Common myeloid progenitor, CD34-positive (primary cell): ENCODE measurements at places on chromosomes 16 and 17.

- DNase-seq = peak; percentile 93
Measured at GRCh38 chr16:11629071-11630030, 38.9 kb upstream of the SNN start.

DNA sequence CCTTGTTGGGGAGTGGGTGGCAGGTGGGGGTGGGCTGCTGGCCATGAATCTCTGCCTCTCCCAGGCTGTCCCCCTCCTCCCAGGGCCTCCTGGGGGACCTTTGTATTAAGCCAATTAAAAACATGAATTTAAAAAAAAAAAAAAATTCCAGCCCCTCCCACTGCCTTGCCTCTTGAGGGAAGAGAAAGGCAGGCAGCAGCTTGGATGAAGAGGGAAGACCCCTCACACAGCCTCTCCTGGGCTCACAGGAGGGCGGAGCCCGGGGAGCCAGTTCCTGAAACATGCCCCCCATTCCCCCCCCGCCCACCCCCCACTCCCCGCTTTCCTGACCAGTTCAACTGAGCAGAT is 1.8 kb upstream of the TCAP start:
- DNase-seq = no peak

DNA sequence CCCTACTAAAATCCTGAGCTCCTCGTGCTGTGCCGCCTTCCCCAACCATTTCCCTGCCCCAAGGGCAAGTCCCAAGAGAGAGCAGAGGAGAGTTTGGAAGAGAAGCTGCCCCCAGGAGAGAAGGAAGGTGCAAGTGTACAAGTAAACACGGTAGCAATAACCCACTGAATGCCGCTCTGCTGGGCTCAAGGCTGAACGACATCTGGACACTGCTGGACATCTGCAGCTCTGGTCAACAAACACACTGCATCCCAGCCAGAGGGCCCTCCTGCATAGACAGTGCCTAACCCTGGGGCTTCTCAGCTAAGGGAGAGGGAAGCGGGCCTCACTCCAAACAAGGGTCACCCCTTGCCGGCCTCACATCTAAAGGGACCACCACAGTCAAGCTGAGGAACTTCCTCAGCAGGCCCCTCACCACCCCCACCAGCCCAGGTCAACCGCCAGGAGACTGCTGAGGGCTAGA is 12.7 kb downstream of the JUP start:
- no peak for DNase-seq

DNA sequence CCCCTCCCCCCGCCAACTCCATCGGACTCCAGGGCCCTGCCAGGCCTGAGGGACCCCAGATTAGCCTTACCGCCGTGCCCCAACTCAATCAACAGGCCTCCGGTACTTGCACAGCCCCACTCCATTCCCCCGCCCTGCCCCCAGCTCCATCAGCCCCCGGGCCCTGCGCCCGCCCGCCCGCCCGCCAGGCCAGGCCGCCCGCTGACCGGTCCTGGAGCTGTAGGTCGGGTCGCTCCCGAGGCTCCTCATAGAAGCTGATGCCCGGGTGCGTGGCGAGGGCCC is 308 bp downstream of the GTF3C1 start:
- DNase-seq = no peak

- DNase-seq = peak; percentile 81
Measured at GRCh38 chr17:63696381-63696961, 3.5 kb downstream of the LIMD2 start.

DNA sequence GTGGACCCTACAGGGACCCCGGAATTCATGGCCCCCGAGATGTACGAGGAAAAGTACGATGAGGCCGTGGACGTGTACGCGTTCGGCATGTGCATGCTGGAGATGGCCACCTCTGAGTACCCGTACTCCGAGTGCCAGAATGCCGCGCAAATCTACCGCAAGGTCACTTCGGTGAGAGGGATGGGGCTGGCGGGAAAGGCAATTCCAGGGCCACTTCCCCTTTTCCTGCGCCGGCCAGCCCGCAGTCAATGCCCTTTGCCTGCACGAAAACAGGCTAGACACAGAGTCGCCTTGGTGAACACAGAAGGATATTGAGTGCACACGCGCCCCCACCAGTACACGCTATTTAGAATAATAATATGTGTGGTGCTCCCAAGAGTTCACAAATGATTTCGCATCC is 4.0 kb downstream of the WNK4 start:
- DNase-seq = no peak

- no peak for DNase-seq
Measured at GRCh38 chr17:40115101-40115436, 6.7 kb upstream of the MSL1 start.

DNA sequence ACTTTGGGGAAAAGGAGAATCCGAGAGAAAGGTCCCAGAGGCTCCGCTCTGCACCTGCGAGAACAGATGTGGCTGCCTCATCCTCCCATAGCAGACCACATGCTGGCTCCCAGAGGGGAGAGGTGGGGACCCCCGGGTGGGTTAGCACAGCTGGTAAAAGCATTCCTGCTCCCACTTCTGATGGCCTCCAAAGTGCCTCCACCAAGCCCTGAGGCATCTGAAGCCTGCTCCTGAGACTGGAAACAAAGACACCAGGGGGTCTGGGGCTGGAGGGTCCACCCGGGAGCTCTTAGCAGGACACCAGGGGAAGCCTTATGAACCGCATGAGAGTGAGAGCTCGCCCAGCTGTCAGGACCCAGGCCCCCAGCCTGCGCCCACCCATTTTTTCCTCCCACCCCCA is 46.4 kb downstream of the ZNF423 start:
- no peak for DNase-seq

DNA sequence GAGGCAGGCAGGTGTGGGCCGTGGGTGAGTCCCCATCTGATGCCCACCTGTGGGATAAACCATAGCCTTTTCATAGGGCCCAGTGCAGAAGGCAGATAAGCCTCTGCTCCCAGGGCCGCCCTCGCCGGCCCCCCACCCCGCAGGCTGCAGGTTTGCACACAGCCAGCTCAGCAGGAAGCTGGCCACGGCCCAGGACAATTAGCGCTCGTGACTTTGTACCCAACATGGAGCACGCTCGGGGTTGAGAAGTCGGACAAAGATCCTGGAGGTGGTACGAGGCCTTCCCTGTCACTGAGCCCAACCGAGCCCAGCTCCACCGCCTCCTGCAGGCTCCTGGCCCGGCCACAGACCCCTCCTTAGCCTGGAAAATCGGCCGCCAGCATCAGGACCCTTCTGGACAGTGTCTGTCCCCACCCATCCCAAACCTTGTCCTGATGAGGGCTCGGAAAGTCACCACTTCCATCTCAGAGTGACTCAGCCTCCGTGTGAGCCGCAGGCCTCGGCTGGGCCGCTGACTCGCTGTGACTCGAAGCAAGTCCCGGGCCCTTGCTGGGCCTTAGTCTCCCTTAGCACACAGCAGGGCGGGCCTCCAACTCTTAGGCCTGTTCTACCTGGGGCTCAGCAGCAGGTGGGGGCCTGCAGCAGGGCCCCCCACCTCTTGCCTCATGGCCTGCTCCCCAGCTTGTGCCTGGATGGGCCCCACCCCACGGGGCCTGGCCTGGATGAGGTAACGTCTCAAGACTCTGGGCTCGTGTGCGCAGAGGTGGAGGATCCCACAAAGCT is 22.7 kb downstream of the FAM83G start:
- peak; percentile 24 for DNase-seq

DNA sequence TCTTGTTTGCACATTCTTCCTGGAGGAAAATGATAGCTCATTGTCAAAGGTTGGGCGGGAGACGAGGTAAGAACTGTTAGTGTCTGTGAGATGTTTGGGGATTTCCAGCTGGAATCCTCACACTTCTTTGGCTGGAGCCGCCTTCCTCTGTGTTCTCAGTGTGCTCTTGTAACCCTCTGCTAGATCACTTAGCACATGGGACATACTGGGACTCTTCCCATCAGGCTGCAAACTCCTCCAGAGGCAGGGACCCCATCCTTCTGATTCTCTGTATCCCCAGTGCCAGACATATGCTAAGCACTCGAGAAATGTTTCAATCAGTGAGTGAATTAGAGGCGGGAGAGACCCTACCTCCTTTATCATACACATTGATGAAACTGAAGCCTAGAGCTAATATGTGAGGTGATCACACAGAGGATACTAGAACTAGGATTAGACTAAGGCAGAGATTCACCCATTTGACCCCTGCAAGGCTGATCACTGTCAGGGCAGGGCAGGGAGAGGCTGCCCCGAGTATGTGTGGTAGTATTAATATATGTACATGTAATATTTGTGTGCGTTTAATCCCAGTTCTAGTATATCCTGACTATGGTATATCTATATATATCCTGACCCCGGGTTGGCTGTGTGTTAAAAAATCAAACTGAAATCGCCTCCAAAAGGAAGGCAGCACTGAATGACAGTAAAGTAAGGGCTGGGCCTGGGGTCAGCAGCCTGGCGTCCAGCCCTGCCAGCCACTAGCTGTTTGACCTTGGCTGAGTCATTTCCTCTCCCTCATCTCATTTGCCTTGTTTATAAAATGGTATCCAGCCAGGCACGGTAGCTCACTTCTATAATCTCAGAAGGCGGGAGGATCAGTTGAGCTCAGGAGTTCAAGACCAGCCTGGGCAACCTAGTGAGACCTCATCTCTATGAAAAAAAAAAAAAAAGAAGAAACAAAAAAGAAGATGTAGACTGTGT is 75.5 kb upstream of the TBX2 start:
- no peak for DNase-seq
